ENCODE measurements at places on chromosomes 7 and 10. TPM values are rescaled to one million over a fixed set of nuclear protein-coding genes. Genes with fewer than 3 reads are reported as not detected.

GRCh38 chr7:6422926-6423632 lies 24.7 kb downstream of the DAGLB start:
- H3K27me3 ChIP-seq = no peaks in the 10 kb centered on the region
- H3K4me3 ChIP-seq = no peak overlapping the region
- no peaks in the 10 kb centered on the region for H3K36me3 ChIP-seq
- no peak overlapping the region for H3K27ac ChIP-seq

Gene PRPS1L1
- not detected for total RNA-seq

- H3K4me3 ChIP-seq = no peak overlapping the region
- H3K27ac ChIP-seq = no peak overlapping the region
- H3K27me3 ChIP-seq = no peaks in the 10 kb centered on the region
- DNase-seq = no peak
Observed at GRCh38 chr10:84337199-84337598, 8.8 kb downstream of the CCSER2 start.

Gene TRUB1
- 52.8 TPM for total RNA-seq

DNA sequence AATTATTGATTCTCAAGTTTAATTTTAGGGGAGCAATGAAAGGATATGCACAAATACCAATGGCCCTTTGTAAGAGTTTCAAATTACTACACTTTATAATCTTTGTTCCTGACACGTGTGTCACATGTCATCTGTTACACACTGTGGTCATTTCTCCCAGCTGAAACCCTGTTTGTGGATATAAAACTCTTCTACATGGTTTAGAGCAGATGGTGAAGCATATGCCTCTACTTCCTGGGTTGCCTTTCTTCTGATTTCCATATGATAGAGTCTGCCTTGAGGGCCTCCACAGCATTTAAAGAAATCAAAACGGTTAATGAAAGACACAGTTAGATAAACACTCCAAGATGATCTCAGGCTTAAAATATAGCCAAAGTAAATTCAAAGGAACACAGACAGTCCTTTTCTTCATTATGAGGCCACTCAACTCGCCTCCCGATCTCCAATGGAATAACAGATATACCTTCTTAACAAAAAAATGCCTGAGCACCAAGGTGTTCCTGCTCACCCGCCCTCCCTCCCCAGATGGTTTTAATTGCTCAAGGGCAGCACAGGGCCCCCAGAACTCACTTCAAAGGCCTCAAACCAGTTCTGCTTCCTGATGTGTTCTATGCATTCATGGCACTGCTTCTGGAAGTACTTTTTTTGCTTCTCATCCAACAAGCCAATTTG lies 75.0 kb downstream of the CPVL start:
- H3K36me3 ChIP-seq = no peaks in the 10 kb centered on the region
- H3K4me1 ChIP-seq = no peaks in the 10 kb centered on the region
- no peaks in the 10 kb centered on the region for H3K27me3 ChIP-seq

Gene CFTR
- total RNA-seq = not detected

- H3K27ac ChIP-seq = no peak overlapping the region
- H3K27me3 ChIP-seq = peaks cover 17% of the 10 kb centered on the region
- no peaks in the 10 kb centered on the region for H3K36me3 ChIP-seq
Observed at GRCh38 chr10:43082746-43083145, 5.9 kb downstream of the RET start.

- DNase-seq = no peak
- peaks cover 6% of the 10 kb centered on the region for H3K4me1 ChIP-seq
- H3K27me3 ChIP-seq = no peaks in the 10 kb centered on the region
- H3K36me3 ChIP-seq = no peaks in the 10 kb centered on the region
Observed at GRCh38 chr7:18357691-18358090, 137.9 kb upstream of the HDAC9 start.

Data from adrenal gland (tissue), 19 donors.